ENCODE measurements at places on chromosomes 13 and 19.

DNA sequence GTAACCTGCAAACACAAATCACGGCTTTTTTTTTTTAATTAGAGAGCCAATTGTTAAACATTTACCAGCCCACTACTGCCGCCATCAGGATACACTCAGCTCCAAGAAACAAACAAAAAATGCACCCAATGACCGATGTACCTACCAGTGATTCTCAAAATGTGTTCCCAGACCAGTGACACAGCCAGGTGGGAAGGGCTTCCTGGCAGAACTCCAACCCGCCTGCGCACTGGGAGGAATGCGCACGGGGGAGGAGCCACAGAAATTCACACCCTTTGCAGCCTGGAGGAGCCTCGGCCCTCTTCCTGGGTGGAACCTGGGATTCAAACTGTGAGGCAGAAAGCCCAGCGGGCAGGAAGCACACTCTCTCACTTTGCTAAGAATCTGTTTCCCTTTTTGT is 255.9 kb downstream of the TBC1D4 start:
- DNase-seq = no peak

DNA sequence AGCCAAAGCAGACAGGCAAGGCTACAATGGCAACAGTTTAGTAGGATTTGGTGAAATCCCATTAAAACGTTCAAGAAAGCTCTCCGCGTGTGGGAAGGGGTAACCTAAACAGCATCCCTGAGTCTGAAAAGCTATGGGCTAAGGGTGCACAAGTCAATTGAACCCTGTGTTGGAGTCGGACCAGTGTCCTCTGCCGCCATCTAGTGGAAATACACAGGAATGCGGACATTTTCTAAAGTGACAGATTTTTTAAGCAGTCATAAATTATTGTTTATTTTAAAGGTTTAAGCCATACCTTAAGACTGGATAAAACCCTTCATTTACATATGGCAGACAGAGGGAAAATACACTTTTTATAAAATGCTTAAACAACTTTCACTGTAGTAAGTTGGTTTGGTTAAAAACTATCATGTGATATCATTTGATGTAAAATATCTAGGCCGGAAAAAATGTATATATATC is 26.5 kb upstream of the LSM14A start:
- DNase-seq = peak; percentile 18

DNA sequence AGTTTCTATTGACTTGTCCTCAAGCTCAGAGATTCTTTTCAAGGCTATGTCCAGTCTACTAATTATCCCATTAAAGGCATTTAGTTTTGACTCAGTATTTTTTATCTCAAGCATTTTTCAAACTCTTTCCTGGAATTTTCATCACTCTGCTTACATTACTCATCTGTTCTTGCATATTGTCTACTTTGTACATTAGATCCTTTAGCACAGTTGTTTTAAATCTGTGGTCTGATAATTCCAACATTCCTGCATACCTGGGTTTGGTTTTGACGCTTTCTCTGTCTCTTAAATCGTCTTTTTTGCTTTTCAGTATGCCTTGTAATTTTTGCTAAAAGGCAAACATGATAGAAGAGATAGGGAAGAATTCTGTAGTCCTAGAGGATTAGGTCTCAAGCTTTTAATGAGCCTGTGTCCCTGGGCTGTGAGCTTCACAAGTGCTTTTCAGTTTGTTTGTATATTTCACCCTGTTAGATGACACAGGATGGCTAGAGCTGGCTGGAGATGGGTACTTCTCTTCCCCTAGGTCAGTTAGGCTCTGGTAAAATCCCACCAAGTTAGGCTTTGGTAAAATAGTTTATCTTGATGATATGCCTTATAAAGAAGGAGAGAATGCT is 46.1 kb upstream of the GPC6 start:
- DNase-seq = no peak

GRCh38 chr13:26909477-26909876 is 148.9 kb upstream of the GPR12 start:
- DNase-seq = no peak

GRCh38 chr13:113105032-113105920 is at the start of gene F7:
Gene F7, plus strand, starts transcription at chr13:113105791. Its CDS starts 51 bp downstream, at chr13:113105842.
- DNase-seq = no peak

- DNase-seq = no peak
These were observed 331.9 kb upstream of the TSHZ3 start for GRCh38 chr19:31681121-31681520.

DNA sequence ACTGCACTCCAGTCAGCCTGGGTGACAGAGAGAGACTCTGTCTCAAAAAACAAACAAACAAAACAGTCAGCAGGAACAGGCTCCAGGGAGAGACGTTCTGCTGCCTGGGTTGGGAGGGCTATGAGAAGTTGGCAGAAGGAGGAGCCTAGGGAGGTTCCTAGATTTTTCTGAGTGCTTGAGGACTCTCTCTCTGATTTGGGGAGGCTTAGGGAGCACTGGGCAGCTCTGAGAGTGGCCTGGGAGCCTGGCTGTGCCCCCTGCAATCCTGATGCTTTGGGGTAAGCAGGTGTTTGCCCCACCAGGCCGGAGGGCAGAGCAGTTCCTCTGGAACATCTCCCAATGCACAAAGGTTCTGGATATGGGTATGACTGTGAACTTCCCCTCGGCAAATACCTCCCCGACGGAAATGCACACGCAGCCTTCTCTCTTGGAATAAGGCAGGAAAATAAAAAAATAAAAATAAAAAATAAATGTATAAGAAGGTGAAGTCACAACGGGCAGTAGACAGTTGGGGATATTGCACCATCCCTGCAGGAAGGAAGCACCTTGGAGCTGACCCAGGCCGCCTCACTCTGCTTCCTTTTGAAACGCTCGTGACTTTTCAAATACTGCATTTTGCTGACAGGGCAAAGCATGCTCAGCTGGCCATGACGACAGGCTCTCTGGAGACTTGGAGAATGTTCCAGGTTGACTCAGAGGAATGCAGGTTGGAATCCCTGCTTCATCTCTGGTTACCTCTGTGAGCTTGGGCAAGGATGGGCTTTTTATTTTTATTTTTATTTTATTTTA is 26.5 kb upstream of the HOMER3 start:
- DNase-seq = no peak

All from stimulated activated CD4-positive, alpha-beta T cell treated with anti-CD3 and anti-CD28 coated beads, Interleukin-1b, Interleukin-23, amount 100 ng/mL, for 24 hours (primary cell).